ENCODE measurements at places on chromosomes 1 and 21.

- DNase-seq = no peak
Measured at GRCh38 chr1:167262836-167263235, 42.1 kb downstream of the POU2F1 start.

DNA sequence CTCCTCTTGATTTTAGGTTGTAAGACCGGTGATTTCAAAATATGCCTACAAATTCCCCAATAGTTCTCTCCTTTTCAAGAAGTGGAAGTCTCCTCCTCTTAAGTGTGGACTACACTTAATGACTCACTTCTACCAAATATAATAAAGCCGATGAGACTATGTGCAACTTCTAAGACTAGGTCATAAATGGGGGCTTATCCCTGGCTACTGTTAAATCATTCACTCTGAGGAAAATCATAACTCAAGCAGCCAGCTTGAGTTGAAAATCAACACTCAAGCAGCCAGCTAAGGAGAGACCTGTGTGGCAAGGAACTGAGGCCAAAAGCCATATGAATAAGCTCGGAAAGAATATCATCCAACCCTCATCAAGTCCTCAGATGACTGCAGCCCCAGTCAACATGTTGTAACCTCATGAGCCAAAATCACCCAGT lies 49.6 kb upstream of the PSMG1 start:
- no peak for DNase-seq

DNA sequence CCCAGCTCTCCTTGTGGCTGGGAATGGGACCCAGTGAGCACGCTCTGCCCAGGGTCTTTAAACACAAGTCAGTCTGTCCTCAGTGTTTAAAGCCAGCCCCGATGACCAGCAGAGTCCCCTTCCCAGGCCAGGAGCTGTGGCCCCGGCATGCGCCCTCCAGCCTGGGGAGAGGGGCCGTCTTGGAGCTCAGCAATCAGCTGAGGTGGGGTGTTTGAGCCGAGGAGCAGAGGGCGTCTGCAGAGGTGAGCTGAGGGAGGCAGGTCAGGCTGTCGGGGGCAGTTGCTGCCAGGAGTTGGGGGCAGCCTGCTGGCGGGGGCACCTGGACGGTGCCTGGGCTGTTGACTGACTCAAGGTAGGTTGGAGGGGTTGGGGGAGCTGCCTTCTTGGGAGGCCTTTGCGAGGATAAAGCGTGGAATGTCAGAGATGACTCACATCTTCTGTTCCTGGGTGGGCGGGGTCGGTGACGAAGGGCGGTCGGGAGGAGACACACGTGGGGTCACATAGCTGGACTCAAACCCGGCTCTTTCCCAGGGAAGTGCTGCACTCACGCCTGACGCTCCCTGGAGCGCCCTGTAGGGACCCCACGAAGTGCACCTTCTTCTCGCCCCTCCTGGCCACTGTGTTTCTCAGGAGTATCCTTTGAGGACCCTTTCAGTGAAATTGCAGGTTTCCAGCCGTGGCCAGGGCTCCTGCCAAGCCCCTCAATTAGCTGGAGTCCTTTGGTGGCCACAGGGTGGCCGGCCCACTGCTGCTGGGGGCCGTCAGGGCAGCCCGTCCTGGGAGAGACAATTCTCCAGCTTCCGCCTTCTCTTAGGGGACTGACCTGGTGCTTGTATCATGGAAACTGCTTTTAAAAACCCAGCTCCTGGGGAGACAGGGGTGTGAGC lies 86.2 kb downstream of the SIK1 start:
- no peak for DNase-seq

DNA sequence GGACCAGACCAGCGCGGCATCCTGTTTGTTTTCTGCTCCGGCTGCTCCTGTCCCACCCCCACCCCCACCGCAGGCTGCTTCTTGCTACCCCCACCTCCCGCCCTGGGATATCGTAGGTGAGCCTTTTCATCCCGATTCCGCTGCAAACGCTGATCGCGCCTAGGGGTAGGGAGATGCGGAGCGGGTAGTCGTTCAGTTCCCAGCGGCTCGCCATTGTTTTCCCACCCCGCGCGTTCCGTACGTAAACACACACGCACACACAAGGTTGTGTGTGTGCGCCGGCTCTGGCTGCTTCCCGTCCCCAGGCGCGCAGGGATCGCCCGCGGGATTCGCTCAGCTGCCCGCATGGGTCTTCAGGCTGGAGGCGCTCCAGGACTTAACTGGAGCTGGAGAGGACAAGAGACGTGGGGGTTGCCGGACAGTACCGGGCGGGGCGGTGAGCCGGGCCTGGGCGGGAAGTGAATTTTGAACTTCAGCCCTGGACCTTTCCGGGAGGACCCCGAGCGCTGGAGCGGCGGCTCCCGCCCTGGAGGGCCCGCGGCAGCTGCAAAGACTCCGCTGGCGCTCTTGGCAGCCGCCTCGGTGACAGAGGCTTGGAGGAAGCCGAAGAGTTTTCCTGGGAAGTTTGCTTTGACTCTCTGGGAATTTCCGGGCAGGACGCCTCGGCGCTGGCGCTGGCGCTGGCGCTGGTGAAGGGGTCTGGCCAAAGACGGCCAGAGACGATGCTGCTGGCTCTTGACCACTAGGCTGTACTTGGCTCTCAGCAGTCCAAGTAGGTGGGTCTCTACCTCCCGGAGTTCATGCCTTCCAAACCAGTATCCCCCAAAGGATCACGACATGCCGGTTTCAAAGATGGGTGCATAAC lies 1.6 kb downstream of the SOX13 start:
- no peak for DNase-seq

- DNase-seq = no peak
Measured at GRCh38 chr1:157183870-157184269, 45.7 kb upstream of the ETV3 start.

DNA sequence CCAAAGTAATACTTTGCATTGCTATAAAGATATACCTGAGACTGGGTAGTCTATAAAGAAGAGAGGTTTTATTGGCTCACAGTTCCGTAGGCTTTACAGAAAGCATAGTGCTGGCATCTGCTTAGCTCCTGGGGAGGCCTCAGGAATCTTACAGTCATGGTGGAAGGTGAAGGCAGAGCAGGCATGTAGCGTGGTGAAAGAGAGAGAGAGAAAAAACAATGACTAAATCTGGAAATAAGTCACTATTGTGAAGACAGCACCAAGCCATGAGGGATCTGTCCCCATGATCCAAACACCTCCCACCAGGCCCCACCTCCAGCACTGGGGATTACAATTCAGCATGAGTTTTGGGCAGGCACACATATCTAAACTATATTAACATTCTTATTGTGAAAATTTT lies 30.4 kb downstream of the SLC30A7 start:
- DNase-seq = no peak

DNA sequence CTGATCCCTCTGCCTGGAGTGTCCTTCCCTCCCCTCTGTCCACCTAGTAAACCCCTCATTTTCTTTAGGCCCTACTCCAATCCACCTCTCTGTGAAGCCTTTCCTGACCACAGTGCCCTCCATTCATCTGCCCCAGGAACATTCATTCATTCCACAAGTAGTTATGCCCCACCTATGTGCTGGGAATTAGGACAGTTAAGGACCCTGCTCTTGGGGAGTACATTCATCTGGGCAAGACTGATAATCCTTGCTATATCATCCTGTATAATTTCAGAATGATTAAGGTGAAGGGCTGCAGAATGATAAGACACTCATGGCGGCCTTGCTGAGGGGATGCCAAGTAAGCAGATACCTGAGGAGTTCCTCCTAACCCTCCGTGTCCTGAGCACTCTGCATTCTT lies 10.3 kb upstream of the FAM20B start:
- no peak for DNase-seq

DNA sequence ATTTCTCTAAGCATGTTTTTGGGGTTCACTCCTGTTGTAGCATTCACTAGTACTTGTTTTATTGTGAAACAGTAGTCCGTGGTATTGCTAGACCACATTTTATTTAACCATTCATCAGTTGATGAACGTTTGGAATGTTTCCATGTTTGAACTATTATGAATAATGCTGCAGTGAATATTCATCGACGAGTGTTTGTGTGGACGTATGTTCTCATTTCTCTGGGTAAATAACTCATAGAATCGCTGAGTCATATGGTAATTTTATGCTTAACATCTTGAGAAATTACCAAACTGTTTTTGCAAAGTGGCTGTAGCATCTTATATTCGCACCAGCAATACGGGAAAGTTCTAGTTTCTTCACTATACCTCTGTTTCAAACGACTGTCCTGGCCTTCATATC lies 28.0 kb upstream of the KAZN start:
- DNase-seq = no peak

DNA sequence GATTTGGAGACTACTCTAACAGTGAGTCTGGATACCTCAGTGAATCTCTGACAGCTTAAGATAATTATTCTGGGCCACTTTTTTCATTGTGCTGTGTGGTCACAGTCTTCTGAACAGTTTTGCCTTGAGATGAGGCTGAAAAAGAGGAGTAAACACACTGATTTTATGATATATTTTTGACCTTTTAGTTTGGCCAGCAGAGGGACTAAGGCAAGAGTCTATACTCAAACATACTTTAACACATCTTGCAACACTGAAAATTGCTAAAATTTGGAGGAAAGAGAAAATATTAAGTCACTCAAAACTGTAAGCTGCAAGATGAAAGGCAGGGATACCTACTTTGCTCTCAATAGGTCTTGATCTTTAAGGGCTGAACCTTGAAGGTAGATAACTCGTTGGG lies 182.7 kb downstream of the KCNT2 start:
- DNase-seq = no peak

GRCh38 chr1:181216591-181216994 lies 128.1 kb downstream of the IER5 start:
- no peak for DNase-seq

GRCh38 chr1:89699451-89699986 lies 66.6 kb downstream of the LRRC8C start:
- DNase-seq = peak; percentile 31

- no peak for DNase-seq
Measured at GRCh38 chr1:200837931-200838571, 34.7 kb upstream of the GPR25 start.

- DNase-seq = no peak
Measured at GRCh38 chr1:230610589-230610988, 31.7 kb upstream of the COG2 start.

DNA sequence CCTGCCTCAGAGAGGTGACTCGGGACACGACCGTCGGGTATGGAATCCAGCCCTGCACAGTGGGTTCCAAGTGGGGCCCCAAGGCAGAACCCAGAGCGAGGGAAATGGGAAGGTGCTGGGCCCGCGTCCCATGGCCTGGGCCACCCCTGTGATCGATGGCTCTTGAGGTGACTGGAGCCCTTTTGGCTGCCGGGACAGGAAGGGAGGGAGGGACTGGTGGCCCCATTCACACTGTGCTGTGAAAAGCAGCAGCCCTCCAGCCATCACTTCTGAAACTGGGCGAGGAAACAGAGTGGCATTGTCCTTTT lies 110.4 kb upstream of the IFFO2 start:
- no peak for DNase-seq

GRCh38 chr21:34877485-34878128 lies 171.5 kb downstream of the RUNX1 start:
- DNase-seq = no peak

- no peak for DNase-seq
Measured at GRCh38 chr1:3109355-3109754, 40.4 kb downstream of the PRDM16 start.

- no peak for DNase-seq
Measured at GRCh38 chr1:180185971-180186645, 31.4 kb downstream of the QSOX1 start.

- DNase-seq = no peak
Measured at GRCh38 chr21:43305811-43306311, 121.1 kb downstream of the SIK1 start.

- no peak for DNase-seq
Measured at GRCh38 chr1:197083474-197083873, 16.4 kb upstream of the F13B start.

GRCh38 chr1:110235181-110235833 lies 25.2 kb downstream of the KCNC4 start:
- no peak for DNase-seq

- DNase-seq = no peak
Measured at GRCh38 chr1:84121360-84121759, 22.7 kb upstream of the PRKACB start.

DNA sequence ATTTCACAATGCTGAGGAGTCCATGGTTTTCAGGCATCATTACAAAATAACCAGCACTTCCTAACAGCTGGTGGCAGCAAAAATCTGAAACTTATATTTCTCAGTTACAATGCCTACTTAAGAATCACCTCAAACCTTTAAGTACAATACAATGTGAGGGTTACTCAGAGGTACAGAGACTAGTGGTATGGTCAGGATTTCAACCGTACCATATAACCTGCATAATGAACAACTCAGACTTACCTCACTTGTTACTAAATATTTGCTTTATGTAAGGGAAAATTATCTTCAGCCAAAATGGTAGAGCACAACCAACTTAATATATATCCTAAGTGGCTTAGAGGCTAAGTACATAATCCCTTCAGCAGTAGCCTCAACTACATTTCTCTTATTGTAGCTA lies 344.5 kb downstream of the SMYD3 start:
- no peak for DNase-seq

DNA sequence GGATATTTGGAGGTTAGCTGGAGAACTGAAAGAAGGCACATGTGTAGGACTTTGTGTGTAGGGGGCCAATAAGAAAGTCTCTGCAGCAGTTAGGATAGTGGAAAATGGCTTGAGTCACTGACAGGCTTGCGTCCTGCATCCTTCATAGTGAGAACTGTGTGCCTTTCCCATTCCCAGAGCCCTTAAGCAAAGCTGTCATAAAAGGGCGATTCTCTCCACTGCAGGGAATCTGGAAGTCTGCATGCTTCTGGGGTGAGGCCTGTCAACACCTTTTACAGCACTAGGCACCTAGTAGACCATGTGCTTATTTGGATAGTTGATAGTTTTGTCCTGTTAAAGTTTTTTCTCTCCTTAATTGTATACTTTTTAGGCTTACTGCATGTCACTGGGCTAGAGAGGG lies 39.4 kb upstream of the MACF1 start:
- no peak for DNase-seq

GRCh38 chr1:61097317-61097716 lies 15.0 kb downstream of the NFIA start:
- no peak for DNase-seq

GRCh38 chr1:39713557-39713956 lies 22.3 kb upstream of the HPCAL4 start:
- no peak for DNase-seq

DNA sequence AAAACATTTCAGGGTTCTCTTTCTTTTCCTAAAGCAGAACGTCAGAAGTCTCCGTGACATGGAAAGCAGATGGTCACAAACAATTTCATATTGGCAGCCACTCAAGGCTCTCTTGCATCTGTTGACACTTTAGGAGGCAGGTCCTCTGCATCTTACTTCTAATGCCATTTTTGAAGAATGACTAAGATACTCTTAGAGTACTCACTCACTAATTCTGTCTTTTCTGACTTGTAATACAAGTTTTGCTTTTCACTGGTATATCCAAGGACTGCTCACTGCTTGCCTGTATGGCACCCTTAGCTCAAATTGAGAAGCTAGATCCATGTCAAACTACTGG lies 68.3 kb downstream of the PRRX1 start:
- DNase-seq = no peak

Data from CD4-positive, alpha-beta T cell treated with Interleukin-12 subunit alpha and Interleukin-12 subunit beta, for 1 hour (primary cell).